ENCODE measurements at places on chromosomes 1 and 21.

GRCh38 chr1:32336591-32336932, 529 bp upstream of the MARCKSL1 start:
- DNase-seq: no peak

DNA sequence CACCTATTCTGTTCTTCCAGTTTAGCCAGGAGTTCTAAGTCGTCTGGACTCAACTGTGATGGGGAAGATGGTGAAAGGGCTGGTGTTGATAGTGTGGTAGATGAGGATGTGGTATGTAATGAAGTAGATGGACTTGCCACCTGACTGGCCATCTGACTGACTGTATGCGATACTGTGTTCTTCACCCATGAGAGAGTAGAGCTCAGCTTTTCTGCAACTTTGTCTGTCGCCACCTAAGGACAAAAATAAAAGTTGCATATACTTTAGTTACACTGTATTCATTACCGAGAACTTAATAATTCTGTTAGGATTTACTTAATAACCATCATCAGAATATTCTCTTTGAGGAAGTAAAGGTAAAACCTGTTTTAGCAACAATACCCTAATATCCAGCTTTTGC, 48.5 kb downstream of the EVI5 start:
- no peak for DNase-seq

DNA sequence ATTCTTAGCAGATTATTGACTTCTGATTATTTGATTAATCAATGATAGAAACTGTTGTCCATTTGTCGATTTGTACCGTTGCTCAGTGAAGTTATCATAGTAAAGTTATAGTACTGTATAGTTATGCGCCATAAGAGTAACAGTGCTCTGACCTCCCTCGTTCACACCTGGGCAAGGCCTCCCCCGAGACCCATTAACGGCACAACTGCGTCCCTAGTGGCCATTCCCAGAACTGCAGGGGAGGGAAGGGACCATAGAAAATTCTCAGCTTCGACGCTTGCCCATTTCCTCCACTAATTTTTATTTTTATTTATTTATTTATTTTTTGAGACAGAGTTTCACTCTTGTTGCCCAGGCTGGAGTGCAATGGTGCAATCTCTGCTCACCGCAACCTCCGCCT, 334.4 kb downstream of the DSCAM start:
- no peak for DNase-seq

DNA sequence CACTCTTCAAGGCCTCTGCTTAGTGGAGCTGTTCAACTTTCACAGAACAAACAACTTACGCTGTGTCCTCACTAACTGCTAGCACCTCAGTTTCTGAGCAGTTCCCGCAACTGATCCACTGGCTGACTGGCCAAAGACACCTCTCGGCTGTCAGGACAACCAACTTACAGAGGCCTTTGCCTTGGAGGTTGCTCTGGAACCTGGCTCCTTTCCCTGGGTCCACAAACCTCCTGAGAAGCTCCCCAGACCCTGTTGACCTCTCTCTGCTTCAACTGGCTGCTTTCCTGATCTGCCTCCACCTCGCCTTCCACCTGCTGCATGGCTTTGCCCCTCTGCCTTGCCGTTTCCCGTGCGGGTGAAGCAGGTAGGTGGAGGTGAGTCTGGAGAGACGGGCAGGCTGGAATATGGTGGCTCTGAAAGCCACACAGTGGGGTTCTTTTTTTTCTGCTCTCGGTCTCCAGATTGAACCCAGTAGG, 13.0 kb downstream of the BTBD19 start:
- DNase-seq: no peak

DNA sequence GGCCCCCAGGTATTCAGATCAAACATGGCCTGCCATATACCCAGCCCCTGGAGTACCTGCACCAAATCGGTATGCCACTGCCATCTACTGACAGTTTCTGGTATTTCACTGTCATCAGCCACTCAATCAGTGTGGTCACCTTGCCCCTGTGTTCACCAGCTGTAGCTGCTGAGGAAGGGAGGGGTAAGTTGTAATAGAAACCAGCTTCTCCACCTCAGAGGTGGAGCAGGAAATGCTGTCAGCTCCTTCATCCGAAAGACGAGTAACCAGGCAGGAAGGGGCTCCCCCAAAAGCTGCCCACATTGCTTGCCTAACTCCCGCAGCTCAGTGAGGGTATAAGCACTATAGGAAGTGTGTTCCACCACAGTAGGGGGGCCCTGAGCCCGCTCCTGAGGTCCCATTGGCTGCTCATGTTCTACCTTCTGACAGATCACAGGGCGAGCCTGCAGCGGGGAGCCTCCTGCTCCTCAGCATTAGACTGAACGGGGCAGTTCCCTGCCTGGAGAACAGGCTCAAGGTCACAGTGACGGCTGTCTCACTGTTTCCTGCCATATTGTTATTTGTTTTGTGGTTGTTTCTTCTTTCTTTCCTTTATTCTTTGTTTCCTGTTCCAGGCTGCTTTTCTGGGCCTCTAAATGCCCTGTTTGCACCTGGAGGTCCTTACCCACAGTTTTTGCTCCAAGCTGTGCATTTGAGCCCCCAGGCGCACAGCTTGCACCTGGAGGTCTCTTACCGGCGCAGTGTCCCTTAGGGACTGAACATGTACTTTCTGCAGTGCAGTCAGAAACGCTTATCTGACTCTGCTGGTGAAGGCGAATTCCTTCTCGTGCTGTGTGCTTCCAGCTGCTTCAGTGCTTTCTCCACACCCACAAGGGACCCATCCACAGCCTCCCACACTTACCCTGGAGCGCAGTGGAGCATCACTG, 1638.3 kb downstream of the MRPL39 start:
- DNase-seq: no peak

GRCh38 chr1:202283991-202284390, 57.7 kb downstream of the UBE2T start:
- no peak for DNase-seq

DNA sequence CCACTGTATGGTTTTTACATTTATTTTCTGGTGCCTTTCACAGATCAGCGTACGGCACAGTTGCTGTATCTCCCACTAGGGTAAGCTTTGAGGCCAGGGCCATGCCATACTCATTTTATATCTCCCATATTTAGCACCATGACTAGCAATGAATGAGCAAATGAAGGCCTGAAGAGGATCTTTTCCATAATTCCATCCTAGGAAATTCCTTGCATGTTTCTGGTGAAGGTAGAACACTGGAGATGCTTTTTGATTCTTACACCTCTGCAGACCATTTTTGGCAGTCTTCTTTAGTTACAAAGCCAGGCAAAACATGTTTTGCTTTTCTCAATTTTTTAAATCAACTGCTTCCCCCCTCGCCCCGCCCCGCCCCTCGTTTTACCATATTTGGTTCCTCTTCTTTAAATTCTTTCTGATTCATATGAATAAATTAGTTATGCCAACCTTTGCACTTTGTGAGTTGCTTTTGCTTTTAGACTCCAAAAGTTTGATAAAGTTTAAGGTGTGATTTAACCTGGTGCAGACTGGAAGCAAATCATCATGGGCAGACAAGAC, 78.9 kb upstream of the AK4 start:
- DNase-seq: no peak

DNA sequence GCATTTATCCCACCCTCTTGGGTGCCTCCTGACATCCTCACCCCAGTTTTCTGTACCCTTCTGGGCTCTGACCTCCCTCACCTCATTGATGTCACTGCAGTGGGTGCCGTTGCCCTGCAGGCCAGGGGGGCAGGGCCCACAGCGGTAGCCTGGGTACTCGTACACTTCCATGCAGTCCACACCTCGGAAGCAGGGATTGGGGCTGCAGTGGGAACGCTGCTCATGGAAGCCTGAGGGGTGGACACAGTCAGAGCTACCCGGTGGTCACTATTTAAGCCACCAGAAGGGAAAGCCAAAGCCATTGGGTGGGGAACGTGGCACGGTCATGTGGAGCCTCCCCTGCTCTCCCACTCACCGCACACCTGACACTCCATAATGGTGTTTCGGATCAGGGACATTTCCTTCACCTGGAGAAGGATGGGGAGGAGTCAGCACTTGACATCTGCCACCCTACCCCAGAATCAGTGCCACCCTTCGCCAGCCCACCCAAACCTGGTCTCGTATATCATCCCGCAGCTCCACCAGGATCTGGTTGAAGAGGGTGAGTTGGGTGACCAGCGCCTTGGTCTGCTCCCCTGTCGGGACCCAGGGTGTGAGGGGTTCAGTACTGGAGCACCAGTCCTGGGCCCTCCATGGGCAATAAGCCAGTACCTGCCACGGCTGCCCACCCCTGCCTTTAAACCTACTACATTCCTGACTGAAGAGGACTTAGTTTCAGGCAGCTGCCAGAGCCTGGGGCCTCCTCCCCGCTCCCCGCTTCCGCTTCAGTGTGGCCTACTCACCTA, 4.8 kb downstream of the THBS3 start:
- no peak for DNase-seq

DNA sequence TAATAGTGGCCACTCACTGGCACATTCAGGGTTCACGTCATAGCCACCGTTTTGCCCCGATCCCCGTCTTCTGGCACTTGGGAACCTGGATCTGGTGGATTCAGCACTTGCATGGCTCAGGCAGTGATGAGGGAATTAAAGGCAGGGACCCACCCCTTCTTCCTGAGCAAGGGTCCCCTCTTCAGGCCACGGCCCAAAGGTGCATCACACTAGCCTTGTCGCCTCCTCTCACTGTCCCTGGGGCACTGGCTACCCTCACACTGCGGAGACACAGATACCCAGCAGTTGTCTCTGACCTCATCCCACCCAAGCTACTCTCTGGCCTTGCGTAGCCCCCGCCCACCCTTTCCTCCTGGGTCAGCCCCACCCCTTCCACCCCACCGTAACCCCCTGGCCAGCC, 19.9 kb upstream of the LDLRAP1 start:
- DNase-seq: no peak

GRCh38 chr1:66739401-66740157, 12.7 kb upstream of the DYNLT5 start:
- DNase-seq: no peak

GRCh38 chr1:17086751-17087150, 32.5 kb downstream of the PADI2 start:
- DNase-seq: no peak

- no peak for DNase-seq
Observed at GRCh38 chr1:99146129-99146848, 118.0 kb upstream of the PLPPR4 start.

DNA sequence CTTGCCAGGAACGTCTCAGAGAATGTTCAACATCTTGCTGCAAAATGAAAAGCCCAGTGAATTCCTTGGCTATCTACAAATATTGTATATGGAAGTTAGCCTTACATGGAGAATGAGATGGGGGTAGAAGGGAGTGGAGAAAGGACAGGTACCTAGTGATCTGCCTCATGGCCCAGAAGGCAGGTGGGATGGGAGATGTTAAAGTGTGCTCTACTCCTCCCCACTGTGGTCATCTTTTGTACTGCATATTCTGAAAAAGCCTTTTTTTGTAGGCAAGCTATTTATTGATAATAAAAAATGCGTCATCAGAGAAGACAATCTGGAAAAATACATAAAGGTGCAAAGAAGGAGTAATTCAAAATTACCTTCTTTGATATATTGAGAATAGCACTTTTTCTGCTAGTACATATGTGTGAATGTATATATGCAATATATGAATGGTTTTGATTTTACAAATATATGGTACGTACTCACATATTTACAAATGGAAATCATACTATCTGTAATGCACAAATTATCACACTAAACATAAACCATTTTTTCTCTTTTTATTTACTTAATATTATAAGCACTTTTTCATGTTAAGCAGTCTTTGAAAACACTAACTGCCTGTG, 19.1 kb upstream of the SLC5A9 start:
- DNase-seq: no peak

All from esophagus squamous epithelium (tissue), 5 donors.